Skeletal muscle tissue (tissue), 5 donors: ENCODE measurements at places on chromosomes 7 and 10. TPM values are rescaled to one million over a fixed set of nuclear protein-coding genes. Genes with fewer than 3 reads are reported as not detected.

RAMP3 gene
- 5.7 TPM for total RNA-seq

VAX1 gene
- not detected for total RNA-seq

HIF1AN gene
- 19.3 TPM for total RNA-seq

IKZF1 gene
- 2.1 TPM for total RNA-seq

CCDC3 gene
- total RNA-seq = 13.0 TPM

IL2RA gene
- total RNA-seq = not detected

GOT1 gene
- 27.1 TPM for total RNA-seq

DMTF1 gene
- total RNA-seq = 50.1 TPM

CALN1 gene
- 0.52 TPM for total RNA-seq

GDF2 gene
- not detected for total RNA-seq

SLC26A4 gene
- 0.52 TPM for total RNA-seq

HTR5A gene
- not detected for total RNA-seq

PRKG1 gene
- total RNA-seq = 44.9 TPM

CCL24 gene
- not detected for total RNA-seq

GLCCI1 gene
- 15.1 TPM for total RNA-seq

NAT16 gene
- total RNA-seq = not detected

ZCWPW1 gene
- total RNA-seq = 3.1 TPM

VGF gene
- total RNA-seq = not detected

CPN1 gene
- total RNA-seq = not detected

SYNPO2L gene
- total RNA-seq = 17.2 TPM

NUTM2E gene
- not detected for total RNA-seq

MYH16 gene
- total RNA-seq = not detected

SFRP5 gene
- total RNA-seq = 1.6 TPM

FRAT1 gene
- 2.1 TPM for total RNA-seq

CRCP gene
- total RNA-seq = 26.6 TPM

CDK14 gene
- 25.1 TPM for total RNA-seq

MKI67 gene
- 6.3 TPM for total RNA-seq

DOCK1 gene
- total RNA-seq = 52.7 TPM

STK31 gene
- 1.0 TPM for total RNA-seq
